ENCODE measurements at places on chromosomes 7 and 10.

- DNase-seq, result no peak
These were observed 130.4 kb upstream of the GDF10 start for GRCh38 chr10:47169581-47169980.

- no peak for DNase-seq
These were observed 2.2 kb downstream of the PTPRZ1 start for GRCh38 chr7:121875203-121875602.

- no peak for DNase-seq
These were observed 16.3 kb downstream of the CYP2W1 start for GRCh38 chr7:999149-999879.

DNA sequence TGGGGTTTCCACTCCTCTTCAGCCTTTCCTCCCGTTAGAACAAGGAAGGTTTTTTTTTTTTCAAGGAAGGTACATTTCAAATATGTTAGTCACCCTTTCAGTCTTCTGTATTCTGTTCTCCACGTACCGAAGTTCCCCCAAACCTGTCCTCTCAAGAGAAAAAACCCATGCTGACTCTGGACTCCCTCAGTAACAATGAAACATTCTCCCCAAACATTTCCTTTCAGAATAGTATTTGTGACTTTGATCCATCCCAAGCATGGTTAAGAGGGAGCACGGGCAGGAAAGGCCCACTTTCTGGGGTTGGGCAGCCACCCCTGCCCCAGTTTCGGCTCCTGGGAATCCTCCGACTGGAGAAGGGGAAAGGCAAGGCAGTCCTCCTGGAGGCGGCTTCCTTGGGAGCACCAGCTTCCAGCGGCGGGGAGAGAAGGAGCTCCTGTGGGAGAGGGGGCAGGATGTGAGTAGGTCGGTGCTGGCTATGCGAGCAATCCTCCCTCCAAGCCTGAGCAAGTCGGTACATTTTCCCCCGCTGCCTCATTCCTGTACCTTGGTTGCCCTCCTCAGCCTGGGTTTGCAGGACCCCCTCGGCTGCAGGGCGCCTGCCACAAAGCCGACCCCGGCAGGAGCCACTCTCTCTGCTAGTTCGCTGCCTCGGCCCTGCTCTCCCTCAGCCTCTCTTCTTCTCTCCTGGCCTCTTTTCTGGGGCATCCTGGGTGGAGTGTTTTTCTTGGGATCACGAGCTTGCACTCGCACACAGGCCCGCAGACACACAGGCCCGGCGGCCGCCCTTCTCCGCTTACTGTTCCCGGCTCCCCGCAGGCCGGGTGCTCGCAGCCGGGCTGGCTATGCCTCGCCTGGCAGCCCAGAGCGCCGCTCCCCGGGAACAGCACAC is 2.1 kb upstream of the HOXA1 start:
- no peak for DNase-seq

- no peak for DNase-seq
These were observed 166.4 kb downstream of the C7orf25 start for GRCh38 chr7:42745357-42746059.

GRCh38 chr10:122286867-122287266 is 15.8 kb downstream of the BTBD16 start:
- no peak for DNase-seq

DNA sequence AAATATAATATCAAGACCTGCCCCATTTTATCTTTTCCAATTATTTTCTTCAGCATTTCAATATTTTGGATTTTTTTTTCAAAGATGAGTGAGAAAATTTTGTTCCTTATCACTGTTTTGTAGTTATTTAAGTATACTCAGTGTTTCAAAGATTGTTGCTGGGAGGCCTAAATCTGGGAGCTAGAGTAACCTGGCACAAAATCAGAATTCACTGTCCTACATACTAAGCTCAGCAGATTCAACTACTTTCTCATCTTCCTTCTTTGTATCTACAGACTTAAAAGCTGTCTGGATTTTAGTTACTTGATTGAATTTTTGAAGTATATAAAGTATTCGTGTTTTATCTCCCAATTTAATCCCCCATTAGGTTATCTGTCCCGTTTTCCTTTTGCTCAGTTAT is 85.9 kb downstream of the TAX1BP1 start:
- no peak for DNase-seq

DNA sequence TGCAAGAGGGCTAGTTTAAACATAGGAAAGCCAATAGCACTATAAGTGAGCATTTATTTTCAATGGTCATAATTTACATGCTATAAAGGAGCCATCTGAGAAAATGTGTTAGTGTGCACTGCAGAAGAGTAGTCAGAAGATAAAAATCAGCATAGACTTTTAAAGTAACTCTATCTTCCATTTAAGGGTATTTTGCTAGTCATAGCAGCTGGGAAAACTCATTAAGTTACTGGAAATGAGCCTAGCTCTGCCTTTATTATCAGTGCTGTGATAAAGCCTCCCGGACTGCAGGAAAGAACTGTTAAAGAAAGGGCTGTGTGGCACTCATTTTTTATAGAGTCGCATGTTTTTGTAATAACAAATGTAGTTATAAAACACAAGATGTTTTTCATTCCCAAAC is 825.8 kb upstream of the POM121L12 start:
- no peak for DNase-seq
